ENCODE measurements at places on chromosomes 1 and 21.

DNA sequence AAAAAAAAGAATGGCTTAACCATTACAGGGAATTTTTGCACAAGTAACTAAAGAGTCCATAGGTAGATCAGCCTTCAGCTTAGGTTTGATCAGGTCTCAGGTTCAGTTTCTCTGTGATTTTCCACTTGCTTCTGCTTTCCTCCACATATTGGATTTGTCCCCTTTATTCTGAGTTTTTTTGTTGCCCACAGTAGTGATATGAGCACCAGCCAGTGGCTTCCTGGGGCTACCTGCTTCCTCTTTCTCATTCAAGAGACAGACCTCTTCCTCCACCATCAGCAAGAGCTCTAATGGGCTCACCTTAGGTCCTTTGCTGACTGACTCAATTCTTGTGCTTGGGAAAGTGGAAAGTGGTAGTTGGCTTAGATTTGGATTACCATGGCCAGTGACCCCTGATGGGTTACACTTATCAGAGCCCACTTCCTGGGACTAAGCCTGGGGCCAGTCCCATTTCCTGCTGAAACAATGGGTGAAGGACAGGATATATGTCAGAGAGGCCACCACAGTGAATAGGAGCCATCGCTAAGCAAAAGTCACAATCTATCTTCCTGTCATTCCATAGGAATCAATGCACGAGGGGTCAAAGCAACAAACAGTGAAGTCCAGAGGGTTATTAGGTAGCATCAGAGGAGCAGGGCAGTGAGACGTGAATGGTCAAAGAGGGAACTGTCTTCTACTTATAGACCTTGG lies 12.8 kb upstream of the PLA2G2E start:
- DNase-seq: no peak

DNA sequence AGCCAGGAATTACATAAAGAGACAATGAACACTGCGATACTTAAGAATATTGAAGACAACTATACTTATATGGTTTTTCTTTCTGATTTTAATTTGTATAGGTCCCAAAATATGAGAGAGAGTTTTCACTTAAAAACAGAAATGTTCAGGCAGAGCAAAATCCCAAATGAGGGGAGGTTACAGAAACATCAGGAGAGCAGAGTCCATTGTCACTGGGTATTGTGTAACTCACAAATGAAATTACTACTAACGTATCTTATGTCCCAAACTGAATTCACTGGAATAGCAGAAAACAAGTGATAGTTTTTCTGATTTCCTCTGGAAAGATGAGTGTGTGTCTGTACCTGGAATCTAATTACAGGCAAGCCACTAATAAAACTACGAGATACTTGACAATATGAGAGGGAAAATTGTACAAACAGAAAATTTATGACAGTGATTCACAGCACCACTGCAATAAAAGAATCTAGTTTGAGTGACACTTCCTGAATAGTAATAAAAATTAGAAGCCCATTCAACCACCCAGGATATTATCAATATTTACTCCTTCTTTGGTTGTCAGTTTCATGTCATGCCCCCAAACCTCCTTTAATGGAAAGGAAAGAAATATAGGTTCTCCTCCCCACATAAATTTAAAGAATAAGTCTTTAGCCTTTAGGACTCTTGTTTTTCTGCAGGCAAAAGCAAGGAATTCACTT lies 522.6 kb downstream of the ADGRL2 start:
- no peak for DNase-seq

GRCh38 chr1:107750364-107750959 lies 214.5 kb downstream of the VAV3 start:
- DNase-seq: peak; percentile 86

GRCh38 chr1:159040893-159041724 lies 31.4 kb downstream of the IFI16 start:
- no peak for DNase-seq

- peak; percentile 46 for DNase-seq
These were observed 2.8 kb upstream of the PHC2 start for GRCh38 chr1:33433509-33434362.

DNA sequence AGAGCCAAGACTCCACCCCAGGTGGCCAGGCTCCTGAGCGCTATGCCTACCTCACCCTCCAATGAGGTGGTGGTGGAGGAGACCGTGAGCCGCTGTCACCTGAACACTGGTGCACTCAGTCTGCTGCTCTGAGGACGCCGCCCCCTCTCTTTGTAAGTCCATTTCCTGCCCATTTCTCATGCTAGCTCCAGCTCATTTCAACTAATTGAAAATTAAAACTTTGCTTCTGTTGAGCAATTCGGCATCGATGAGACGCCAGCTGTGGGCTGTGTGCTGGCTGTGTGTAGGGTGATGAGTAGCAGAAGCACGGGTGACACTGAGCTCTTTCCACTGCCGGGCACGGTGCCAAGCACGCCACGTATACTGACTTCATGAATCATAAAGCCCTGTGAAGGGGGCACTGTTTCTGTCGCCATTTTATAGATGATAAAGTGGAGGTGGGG lies 11.2 kb downstream of the TNFRSF1B start:
- DNase-seq: no peak

DNA sequence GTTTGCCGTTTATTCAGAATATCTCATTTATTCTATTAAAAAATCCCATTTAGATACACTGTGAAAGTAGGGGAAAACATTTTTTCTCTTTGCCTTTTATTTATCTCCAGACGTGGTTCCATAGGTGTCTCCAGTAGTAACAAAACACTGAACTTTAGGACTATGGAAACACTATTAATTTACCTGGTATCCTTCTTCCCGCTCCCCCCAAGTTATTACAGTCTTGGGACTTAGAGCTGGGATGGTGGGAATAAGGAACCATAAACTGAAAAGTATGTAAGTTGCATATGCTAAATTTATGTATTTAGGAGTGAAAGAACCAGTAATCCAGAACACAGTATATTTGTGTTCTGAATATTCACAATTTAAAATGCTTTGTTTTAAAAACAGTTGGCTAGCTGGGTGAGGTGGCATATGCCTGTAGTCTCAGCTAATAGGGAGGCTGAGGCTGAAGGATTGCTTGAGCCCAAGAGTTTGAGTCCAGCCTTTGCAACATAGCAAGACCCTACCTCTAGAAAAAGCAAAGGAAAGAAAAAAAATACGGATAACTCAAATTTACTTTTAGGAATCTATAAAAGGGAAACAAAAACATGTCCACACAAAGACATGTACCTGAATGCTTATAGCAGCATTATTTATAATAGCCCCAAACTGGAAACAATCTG lies 3.1 kb downstream of the DNAJB4 start:
- no peak for DNase-seq

- no peak for DNase-seq
These were observed 23.8 kb downstream of the FAM89A start for GRCh38 chr1:231016234-231016633.

GRCh38 chr1:92029241-92029922 lies 403 bp upstream of the EPHX4 start:
- DNase-seq: peak; percentile 63

GRCh38 chr1:48572646-48573258 lies 100.7 kb upstream of the SPATA6 start:
- peak; percentile 91 for DNase-seq

DNA sequence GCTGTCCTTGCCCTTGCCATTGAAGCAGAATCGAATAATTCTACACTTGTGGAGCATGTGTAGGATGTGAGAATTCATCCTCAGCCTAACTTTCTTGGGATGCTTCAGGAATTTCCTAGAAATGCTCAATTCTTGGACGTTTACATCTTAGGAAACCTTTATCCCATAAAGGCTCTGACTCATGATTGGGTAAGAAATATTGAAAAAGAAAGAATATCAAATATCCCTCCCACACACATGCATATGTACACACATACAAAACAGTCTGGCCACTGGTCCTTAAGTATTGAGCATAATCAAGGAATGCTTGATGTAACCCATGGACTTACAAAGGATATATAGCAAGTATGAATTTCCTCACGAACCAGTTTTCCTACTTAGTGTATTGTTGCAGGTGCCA lies 83.9 kb upstream of the IPO9 start:
- DNase-seq: no peak

- DNase-seq: peak; percentile 83
These were observed 12.4 kb downstream of the ARPC5 start for GRCh38 chr1:183622884-183623785.

- no peak for DNase-seq
These were observed 5.6 kb downstream of the CD58 start for GRCh38 chr1:116565222-116565621.

GRCh38 chr1:76627498-76627897 lies 239.8 kb upstream of the ST6GALNAC5 start:
- DNase-seq: no peak

GRCh38 chr21:15631342-15631741 lies 98.4 kb upstream of the USP25 start:
- DNase-seq: no peak

- no peak for DNase-seq
These were observed 393 bp downstream of the ELAPOR1 start for GRCh38 chr1:109114342-109114674.

DNA sequence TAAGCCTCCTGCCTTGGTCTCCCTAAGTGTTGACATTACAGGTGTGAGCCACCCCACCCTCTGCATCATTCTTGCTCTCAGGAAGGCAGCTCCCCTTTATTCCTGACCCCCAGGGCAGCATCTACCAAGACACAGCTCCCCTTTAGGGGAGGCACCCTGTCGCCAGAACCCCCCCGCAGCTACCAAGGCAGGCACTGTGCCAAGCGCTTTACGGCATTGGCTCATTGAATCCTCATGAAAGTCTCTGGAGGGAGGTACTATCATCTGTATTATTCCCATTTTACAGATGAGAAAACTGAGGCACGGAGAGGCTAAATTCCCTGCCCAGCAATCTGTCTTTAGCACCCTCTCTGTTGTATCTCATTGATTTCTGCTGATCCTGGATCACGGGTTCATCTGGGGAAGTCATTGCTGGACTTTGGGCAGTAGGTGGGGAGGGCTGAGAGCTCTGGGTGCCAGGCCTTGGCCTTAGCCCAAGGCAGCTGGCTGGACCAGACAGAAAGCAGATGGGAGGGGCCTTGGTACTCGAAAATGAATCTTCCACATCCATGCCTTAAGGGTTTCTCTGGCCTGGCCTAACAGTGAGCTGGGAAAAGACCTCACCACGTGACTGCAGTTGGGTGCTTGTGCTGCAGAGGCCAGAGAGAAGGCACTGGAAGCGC lies 5.9 kb downstream of the PLOD1 start:
- no peak for DNase-seq

DNA sequence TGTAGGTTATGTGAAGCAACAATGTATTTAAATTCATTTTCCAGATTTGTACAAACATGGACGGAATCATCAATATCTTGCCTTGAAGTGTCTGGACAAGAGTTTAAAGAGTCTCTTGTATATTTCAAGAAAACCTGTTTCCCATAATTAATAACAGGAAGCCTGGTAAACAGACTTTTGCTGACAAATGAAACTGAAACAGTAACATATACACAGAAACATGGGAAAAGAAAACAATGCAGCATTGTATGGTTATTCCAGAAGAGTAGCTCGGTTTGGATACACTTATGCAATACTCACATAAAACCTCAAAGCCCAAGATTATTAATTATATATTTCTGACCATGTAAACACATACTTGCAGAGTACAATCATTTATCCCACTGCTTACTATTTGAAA lies 265.5 kb downstream of the PTPRC start:
- DNase-seq: no peak

GRCh38 chr1:152442301-152442700 lies 28.2 kb upstream of the CRNN start:
- DNase-seq: no peak

GRCh38 chr1:109761227-109762038 lies 2.3 kb downstream of the EPS8L3 start:
- peak; percentile 50 for DNase-seq

GRCh38 chr1:106793651-106794050 lies 262.8 kb upstream of the PRMT6 start:
- DNase-seq: peak; percentile 76

DNA sequence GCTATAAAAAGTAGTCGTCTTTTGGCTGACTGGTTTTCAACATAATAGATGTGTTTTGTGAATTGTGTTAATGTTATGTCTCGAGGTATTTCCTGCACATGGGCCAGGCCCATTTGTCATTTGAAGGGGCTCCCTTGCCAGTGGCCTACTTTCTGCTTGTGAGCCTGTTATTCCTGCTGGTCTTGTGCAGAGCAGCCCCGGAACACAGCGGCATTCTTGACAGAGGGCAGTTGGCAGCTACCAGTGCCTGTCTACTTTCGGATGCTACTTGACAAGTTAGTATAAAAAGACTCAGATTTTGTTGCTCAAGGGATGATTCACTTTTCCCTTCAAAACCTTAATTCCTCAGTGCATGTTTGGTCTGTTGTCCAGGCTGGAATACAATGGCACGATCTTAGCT lies 28.5 kb downstream of the PGM1 start:
- no peak for DNase-seq

DNA sequence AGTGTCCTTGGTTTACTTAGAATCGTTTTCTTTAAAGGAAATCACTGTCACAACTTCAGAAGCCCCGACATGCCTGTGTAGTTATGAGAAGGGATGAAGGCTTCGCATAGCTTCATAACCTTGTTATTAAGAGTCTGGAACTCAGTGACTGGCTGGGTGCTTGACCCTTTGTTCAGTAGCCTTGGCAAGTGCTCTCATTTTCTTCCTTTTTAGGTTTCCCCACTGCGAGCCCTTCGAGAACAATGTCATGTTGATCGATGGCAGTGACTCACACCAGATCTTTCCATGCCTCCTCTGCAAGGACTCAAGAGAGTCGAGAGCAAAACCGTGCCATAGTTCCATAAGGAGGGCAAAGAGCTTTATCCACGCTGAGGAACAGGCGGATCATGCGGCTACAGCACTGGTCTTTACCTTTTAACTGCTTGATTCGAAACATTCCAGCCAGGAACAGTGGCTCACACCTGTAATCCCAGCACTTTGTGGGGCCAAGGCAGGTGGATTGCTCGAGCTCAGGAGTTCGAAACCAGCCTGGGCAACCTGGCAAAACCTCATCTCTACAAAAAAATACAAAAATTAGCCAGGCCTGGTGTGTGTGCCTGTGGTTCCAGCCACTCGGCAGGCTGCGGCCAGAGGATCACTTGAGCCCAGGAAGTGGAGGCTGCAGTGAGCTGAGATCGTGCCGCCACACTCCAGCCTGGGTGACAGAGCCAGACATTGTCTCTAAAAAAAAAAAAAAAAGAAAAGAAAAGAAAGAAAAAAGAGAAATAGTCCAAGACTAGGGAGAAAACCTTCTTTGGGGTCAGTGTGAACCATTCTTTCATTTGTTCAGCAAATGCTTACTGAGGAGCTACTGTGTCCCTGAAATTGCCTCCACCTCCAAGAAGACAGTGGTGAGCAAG lies 95.4 kb upstream of the ERRFI1 start:
- DNase-seq: no peak

- no peak for DNase-seq
These were observed 105.3 kb upstream of the DPT start for GRCh38 chr1:168834225-168834872.

- no peak for DNase-seq
These were observed 15.2 kb downstream of the SLC66A1 start for GRCh38 chr1:19327301-19327700.

GRCh38 chr1:212607206-212607912 lies 1.2 kb upstream of the ATF3 start:
- DNase-seq: peak; percentile 81

GRCh38 chr1:81129366-81129765 lies 671.4 kb upstream of the ADGRL2 start:
- DNase-seq: no peak
